ENCODE measurements at places on chromosomes 11 and 22.

DNA sequence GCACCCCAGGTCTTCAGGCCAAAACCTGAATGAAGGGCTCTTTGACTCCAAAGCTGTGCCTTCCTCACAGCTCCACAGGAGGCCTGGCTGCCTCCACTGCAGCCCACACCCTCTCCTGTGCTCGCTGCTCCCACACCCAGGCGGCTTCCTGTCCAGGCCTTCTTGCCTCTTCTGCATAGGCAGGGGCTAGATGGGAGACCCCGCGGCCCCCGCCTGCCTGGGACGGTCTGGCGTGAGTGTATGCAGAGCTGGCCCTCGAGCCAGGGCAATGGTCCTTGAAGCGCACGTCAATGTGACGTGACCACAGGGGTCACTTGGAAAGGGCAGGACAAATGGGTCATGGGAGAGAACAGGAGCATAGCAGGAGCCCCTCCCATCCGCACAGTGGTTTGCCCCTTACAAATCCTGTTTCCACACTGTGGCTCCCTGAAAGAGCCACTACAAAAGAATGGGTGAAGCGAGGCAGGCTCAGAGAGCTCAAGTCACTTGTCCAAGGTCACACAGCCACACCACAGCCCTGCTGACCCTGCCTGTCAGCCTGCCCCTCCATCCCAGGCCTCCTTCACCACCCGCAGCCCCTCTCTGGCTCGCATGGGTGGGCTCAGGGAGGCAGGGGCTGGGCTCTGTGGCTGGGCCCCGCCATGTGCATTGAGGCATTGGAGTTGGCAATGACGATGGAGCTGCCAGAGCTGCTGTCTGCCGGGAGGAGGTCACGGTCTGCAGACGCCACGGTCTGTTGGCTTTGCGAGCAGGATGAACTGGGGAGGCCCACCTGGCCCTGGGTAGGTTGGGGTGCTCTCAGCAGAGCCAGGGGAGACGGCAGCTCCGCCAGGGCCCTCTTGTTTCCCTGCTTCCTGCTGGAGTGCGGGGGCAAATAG, 71.2 kb upstream of the WNT11 start:
- no peak for DNase-seq

DNA sequence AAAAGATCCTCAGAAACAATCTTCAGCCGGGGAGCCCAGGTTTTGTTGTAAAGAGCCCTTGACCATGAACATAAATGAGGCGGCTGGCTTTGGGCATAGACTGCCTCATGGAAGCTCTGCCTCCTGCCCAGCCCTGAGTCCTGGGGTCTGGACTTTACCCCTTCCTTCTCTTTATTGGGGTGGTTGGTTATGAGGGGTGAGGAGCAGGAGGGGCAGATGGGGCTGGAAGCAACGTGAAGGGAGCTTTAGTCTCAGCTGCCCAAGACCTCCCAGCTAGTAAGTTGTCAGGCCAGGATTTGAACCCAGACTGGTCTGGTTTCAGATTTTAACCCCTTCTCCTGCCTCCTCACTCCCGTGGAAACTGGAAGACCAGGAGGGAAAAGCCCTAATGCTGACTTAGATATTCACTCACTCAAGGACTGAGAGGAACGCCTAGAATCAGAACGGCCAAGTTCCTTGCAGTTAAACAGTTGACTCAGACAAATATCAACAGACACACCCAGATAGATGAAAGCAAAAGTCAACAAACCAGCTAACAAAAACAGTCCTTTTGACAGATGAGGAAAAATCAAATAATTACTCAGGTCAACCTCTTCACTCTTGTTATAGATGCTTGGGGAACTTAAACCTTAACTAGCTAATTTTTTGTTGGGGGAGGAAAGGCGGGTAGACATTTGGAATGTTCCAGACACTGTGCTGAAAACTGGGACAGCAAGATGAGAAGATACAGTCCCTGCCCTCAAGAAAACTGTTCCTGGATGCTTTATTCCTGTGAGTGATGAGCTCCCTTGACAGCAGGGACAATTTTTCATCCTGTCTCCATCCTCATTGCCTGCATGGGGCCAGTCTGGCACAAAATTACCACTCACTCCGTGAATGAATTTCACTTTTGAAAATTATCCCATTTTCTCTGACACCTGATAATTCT, 20.8 kb upstream of the ARRB1 start:
- DNase-seq = no peak

DNA sequence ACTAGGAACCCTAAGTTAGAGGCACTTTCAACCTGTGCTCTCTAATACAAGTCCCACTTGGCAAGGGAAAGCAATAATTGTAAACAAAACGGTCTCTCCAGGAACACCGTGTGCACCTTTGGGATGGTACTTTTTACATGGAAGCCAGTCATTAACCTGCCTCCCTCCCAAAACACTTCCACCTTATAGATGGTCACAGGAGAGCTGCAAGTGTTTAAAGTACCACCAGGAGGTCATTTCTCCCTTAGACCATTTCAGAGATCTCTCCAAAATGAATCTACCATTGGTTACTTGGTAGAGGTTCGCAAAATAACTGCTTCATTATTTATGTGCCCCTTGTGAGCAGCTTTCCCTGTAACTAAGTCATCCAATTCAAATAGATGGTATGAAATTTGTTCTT, 375.3 kb downstream of the DYNC2H1 start:
- DNase-seq = no peak

DNA sequence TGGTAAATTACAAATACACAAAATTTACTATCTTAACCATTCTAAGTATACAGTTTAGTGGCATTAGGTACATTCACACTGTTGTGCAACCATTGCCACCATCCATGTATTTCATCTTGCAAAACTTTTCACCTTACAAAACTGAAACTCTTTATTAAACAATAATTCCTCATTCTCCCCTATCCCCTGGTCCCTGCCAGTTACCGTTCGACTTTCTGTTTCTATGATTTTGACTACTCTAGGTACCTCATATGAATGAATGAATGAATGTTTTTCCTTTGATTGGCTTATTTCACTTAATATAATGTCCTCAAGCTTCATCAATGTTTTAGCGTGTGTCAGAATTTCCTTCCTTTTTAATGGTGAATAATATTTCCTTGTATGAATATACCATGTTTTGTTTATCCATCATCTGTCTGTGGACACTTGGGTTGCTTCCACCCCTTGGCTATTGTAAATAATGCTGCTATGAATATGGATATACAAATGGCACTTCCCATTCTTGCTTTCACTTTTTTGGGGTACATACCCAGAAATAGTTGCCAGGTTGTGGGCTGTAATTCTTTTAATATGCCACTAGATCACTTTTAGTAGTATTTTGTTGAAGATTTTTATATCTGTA, 93.0 kb downstream of the UVRAG start:
- no peak for DNase-seq

DNA sequence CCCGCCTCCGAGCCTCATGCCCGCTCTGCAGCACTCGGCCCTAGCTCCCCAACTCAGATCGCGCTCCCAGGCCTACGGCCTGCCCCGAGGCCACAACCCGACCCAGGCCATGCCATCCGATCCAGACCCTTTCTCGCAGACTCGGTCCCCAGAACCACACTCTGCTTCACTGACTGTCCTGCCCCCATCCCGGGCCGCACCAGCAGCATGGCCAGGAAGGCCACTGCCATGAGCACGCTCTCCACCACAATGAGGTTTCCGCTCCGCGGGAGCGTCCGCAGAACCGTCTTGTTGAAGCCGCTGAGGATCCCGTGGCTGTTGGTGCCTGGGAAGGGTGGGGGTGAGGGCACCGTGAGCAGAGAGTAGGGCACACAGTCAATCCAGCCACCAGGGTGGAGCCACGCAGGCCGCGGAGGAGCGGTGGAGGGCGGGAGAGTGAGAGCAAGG, 6.4 kb downstream of the UNC93B1 start:
- DNase-seq = no peak

GRCh38 chr22:38733329-38733723, 22.5 kb downstream of the SUN2 start:
- DNase-seq = no peak

DNA sequence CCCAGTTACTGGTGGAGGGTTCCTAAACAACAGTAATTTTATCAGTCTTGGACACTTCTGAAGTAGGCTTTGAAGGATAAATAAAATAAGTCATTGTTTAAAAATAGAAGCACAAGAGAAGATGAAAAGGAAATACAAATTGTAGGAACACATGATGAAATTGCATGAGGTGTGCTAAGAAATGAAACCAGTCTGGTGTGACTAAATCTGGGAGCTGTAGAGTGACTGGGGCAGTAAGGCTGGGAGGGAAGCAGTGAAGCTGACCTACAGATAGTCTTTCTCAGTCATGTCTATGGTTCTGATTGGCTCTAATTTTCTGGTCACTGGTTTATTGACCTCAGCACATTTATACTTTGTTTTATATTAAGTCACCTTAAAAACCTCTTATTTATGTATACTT, 139.1 kb downstream of the SLC17A6 start:
- DNase-seq = peak; percentile 31

DNA sequence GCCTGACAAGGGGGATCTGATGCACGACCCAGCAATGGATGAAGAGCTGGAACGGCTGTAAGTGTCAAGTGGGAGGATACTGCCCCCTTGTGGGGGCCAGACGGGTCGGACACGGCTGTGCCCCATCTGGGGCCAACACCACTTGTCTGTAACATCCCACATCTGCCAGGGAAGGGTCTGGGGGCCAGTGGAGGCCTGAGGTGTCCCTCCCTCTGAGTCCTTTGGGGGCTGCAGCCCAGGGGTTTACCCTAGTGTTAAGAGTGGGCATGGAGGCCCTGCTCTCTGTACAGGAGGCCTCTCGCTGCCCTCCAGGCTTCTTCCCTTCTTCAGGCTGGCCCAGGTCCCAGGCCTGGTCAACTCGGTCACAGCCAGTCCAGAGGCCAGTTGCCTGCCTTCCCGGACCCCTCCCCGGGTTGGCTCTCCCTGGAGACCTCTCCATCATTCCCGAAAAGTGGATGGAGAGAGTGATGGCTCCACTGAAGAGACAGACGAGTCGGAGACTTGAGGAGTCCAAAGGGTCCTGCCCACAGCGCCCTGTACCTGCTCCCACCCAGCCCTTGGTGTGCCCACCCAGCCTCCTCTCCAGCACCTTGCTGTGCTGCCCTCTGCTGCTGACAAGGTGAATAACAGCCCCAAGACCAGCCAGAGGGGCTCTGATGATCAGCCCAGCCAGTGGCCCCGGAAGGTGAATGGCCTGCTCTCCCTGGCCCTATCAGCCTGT, 15.4 kb downstream of the ARFGAP2 start:
- DNase-seq = peak; percentile 65

DNA sequence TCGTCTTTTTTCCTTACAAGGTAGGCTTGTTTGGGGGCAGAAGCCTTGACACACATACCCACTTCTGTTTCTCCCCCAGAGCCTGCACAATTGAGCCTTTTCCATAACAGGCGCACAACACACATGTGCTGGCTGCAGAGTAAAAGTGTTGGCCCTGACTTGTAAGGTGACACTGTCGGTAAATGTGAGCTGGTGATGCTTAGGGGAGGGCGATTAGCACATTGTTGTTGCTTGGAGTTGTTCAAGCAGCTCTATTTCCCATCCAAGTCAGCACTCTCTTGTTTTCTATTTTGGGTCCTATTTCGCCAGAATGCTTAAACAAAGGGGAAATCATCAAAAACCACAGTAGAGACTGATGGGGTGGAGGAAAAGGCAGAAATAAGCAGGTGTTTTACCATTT, 51.9 kb upstream of the PTPRJ start:
- DNase-seq = no peak

DNA sequence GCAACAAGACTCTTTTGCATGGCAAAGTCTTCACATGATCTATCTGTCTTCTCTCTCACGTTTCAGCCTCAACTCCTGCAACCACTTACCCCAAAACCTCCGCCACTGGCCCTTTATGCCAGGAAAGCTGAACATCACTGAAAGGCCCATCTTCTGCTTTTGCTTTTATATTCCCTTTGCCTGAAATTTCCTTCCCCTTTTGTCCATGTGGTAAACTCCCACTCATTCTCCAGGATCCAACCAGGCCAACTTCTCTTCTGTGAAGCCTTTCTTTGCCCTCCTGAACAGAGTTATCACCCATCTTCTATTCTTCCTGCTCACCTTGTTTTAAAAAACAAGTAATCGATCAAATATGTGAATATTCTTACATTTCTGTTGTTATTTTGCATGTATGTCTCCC, 117.8 kb downstream of the WNT11 start:
- DNase-seq = no peak

DNA sequence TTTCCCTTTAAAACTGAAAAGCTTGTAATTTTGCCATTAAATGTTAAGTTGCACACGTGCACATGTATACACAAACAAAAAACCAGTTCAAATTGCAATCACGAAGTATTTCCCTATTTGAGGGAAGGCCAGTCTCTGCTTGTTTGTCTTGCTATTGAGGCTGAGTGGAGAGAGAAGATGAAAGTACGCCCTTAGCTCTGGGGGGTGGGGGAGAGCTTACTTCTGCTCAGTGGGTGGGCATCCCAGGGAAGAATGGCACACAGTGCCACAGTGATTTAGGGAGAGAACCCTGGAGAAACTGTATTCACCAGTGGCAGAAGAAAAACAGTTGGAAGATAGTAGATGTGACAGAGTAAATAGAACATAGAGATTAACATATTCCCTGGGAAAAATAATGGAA, 8.7 kb downstream of the YAP1 start:
- no peak for DNase-seq

DNA sequence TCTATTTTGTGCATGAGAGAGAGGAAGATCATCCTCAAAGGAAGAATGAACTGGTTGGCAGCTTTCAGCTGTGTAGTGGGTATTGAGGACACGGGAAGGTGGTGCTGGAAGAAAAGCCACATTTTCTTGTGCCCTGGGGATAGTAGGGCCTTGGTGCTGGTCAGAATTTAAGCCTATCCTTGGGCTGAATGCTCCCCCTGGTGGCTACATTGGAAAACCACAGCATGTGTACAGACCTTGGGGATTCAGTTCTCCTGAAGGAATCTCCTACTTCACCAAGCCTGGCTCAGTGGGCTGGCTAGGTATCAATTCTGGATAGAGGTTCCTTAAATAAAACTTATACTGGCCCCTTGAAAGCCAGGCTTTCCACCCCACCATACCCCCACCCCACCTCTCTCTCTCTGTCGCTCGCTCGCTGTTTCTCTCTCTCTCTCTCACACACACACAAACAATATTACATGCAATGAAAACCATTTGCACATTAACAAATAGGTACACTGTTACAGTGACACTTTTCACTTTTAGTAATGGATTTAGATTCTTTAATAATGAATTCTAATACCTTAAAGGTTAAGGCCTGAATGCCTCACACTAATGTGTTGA, 2.8 kb upstream of the OR51M1 start:
- peak; percentile 64 for DNase-seq

DNA sequence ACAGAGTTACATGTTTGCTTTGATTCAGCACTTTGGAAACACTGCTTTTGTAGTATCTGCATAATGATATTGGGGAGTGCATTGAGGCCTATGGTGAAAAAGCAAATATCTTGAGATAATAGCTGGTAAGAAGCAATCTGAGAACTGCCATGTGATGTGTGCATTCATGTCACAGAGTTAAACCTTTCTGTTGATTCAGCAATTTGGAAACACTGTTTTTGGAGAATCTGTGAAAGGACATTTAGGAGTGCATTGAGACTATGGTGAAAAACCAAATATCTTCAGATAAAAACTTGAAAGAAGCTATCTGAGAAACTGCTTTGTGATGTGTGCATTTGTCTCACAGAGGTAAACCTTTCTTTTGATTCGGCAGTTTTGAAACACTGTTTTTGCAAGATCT, 346.8 kb downstream of the OR4C45 start:
- no peak for DNase-seq

GRCh38 chr22:48957987-48958321, 869.7 kb downstream of the BRD1 start:
- no peak for DNase-seq

- DNase-seq = no peak
Observed at GRCh38 chr11:46304605-46305179, 27.2 kb downstream of the CREB3L1 start.

All from fibroblast of upper back skin (primary cell).